ENCODE measurements at places on chromosomes 4 and X. TPM values are rescaled to one million over a fixed set of nuclear protein-coding genes. Genes with fewer than 3 reads are reported as not detected.

F11 gene
- total RNA-seq: 0.53 TPM

RIPPLY1 gene
- total RNA-seq: not detected

SPANXB1 gene
- total RNA-seq: not detected

DNA sequence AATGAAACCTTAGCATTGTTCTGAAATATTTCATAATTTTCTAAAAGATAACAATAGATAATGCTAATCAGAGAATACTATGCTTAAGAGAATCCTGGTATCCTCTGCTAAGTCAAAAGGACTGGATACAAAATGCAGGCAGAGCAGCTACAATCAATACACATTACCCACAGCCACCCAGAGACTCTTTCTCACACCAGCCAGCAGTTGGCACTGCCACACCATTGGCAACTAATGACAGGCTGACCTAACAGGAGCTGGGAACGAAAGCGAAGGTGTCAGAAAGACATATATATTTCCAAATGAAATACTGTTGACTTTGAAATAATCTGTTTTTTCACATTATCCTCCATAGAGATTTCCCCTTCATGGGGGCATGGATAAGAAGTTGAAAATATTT is 122.6 kb upstream of the PLAC1 start:
- no peak for DNase-seq

GRCh38 chrX:129653971-129654651 is 645 bp downstream of the APLN start:
- DNase-seq: no peak

DNA sequence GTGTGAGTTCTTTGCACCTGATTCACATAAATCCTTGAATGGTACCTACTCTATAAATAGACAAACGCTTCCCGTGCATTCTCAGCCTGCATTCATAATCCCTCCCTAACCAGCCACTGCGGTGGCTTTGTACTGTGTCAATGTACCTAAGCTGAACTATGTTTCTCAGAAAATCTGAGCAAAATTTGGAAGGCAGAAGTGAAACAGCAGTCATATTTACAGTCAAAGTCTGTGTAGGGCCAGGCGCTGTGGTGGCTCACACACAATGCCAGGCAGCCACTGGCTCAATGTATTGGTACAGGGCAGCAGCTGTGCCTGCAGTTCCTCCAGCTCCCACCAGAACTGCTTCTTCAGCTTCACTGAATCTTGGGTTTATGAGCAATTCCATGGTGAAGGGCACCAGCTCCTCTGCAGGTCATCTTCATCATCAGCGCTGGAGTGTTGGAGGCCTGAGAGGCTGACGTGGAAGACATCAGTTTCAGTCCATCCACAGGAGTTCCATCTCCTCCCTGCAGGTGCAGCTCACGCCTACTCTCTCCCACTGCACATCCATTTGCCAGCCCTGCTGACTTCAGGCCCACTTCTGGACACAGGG is 32.3 kb upstream of the IRF2 start:
- DNase-seq: no peak

GRCh38 chrX:122248681-122249080 is 935.4 kb upstream of the GRIA3 start:
- no peak for DNase-seq

DNA sequence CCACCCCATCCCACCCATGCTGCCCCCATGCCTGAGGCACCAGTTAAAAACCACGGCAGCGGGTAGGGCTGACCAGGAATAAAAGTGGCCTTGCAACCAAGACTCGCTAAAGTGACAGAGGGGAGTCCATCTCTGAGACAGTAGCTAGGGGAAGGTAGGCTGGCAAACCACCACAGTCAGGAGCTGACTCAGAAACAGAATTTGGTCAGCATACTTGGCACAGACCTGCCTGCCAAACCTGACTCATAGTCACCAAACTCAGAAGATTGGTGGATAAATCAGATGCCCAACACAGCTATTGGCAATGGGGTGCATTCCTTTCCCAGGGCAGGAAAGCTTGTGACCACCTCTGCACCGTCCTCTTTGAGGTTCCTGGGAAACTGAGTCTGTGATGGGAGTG is 193.8 kb downstream of the BCOR start:
- no peak for DNase-seq

DNA sequence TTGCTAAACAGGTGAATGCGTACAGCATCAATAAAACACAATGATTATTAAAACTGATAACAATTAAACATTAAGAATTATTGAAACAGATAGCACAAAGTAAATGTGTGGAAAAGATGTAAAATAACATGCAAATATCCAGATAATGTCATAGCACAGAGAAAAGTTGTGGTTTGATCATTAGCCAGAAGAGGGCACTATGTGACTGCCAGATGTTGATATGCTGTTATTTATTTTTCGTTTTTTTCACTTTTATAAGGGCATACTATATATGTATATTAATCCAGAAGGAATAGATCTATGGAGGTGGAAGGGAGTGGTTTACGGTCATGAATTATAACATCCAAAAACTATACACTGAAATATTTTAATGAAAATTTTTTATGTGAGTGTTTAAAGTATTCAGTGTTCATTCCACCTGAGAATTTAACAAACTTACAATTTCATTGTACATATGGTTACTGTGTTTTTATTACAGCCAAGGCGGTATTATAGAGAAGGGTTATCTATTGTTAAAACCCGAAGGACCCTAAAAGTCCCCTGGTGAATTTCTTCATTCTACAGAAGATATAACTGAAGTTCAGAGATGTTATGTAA is 211.9 kb upstream of the UGT8 start:
- no peak for DNase-seq

All from progenitor cell of endocrine pancreas (in vitro differentiated cells).